ENCODE measurements at places on chromosomes 5 and 9. TPM values are rescaled to one million over a fixed set of nuclear protein-coding genes. Genes with fewer than 3 reads are reported as not detected.

DNA sequence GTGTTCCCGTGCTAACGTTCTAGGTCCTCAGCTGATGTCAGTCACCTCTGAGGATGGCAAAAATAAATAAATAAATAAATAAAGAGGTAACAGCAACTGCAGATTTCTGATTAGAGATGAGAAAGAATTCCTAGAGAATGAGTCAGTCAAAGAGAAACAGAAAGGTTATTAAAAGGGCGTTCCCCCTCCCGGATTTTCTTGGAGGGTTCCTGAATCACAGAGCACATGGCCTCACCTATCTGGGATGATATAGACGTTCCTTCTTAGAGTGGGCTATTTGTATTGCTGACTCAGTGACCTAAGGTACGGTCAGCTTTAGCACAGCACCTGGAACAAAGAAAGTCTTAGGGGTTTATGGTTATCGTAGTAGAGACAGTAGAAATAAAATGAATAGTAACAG is 30.6 kb downstream of the HTR4 start:
- DNase-seq, result no peak

HRH2 gene
- total RNA-seq, result not detected

- DNase-seq, result no peak
Measured at GRCh38 chr9:3359048-3359692, 166.6 kb downstream of the RFX3 start.

SLC34A1 gene
- total RNA-seq, result not detected

OR1L6 gene
- not detected for total RNA-seq

DNA sequence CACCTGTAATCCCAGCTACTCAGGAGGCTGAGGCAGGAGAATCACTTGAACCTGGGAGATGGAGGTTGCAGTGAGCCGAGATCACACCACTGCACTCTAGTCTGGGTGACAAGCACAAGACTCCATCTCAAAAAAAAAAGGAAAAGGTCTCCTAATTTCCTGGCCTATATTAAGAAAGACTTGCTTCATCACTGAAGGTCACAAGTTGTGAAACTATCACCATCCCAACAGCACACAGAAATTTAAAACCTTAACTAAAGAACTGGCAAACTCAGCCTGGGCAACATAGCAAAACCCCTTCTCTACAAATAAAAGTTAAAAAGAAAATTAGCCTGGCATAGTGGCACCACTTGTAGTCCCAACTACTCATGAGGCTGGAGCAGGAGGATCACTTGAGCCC is 17.2 kb downstream of the FRMD3 start:
- DNase-seq, result no peak

FRMPD1 gene
- total RNA-seq, result 0.07 TPM

DNA sequence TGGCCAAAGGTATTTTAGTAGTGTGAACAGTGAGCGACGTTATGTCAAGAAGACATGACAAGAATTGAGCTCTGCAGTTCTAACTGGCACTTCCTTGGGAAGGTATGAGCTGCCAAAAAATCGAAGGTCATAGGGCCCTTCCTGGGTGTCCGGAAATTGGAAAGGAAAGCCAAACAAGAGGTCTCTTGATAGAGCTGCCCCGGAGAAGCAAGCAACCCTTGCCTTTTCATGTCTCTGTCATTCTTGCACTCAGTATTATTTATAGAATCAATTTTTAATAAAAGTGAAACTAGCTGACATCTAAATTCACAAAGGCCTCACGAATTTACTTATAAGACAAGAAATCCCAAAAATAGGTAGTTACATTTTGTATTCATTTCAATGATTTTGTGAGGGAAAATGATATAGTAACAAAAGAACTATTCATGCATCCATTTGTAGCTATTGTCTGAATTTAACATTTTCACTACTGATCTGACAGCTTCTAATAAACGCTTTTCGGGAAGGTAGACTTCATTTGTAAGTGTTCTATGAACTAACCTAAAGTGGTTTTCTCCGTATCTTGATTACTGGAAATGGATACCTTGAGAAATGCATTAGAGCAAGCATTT is 113.8 kb upstream of the VCAN start:
- no peak for DNase-seq

BTNL8 gene
- total RNA-seq, result not detected

Data from activated B cell treated with CpG ODN at 0.5 μM for 24 hours (primary cell).